Fibroblast of lung (primary cell): ENCODE measurements at places on chromosomes 16 and 17.

DNA sequence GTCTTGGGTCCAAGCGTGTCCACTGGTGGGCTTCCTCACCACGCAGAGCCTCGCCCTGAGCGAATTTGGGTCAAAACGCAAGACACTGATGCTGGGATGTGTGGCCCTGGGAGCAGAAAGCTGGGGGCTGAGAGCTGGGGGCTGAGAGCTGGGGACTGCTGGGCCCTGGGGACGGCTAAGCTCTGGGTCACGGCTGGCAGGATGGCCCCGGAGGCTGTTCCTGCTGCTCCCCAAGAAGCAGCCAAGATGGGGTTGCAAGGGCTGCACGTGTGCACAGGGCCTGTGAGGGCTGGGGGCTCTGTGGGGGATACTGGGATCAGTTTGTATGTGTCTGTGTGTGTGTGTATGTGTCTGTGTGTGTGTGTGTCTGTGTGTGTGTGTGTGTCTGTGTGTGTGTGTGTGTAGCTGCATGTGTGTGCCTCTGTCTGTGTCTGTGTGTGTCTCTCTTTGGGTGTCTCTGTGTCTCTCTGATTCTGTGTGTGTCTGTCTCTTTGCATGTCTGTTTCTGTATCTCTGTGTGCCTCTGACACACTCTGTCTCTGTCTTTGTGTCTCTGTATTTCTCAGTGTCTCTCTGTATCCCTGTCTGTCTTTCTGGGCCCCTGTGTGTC, 38.2 kb upstream of the CIBAR2 start:
- H3K4me3 ChIP-seq = no peak overlapping the region
- DNase-seq = no peak
- H3K27me3 ChIP-seq = no peaks in the 10 kb centered on the region
- H3K27ac ChIP-seq = no peak overlapping the region
- H3K36me3 ChIP-seq = no peaks in the 10 kb centered on the region

DNA sequence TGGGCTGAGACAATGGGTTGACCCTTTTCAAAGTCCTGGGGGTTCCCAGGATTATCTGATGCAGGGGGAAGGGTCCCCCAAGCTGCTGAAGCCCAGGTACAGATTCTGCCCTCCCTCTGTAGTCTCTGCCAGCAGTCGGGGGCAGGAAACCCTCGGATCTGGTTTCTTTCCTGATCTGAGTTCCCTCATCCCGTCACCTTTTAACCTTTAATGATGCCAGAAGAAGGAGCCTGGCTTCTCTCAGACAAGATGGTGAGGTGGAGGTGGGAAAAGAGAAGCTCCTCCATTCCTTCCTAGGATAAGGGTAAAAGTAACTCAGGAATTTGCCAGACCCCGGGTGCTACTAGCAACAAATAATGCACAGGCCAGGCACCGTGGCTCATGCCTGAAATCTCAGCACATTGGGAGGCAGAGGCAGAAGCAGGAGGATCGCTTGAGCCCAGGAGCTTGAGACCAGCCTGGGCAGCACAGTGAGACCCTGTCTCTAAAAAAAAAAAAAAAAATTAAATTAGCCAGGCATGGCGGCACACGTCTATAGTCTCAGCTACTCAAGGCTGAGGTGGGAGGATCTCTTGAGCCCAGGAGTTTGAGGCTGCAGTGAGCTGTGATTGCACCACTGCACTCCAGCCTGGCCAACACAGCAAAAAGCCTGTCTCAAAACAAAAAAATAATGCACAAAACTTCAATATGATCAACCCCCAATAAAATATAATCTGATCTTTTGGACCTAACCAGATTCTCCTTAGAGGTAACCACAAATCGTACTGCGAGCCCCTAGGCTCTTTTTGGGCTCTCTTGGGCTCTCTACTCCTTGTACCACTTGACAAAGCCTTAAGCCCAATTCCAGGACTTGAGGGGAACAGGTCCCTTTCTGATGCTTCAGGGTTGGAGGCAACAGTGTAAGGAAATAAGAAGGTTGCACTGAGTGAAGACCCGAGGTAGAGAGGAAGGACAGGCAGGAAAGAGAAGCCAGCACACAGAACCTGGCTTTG, 5.7 kb downstream of the CDC42EP4 start:
- peaks cover 45% of the 10 kb centered on the region for H3K4me1 ChIP-seq
- peak overlapping the region; percentile 50 for H3K4me3 ChIP-seq
- no peak for DNase-seq
- peak overlapping the region; percentile 98 for H3K27ac ChIP-seq
- H3K36me3 ChIP-seq = no peaks in the 10 kb centered on the region
- no peaks in the 10 kb centered on the region for H3K27me3 ChIP-seq

DNA sequence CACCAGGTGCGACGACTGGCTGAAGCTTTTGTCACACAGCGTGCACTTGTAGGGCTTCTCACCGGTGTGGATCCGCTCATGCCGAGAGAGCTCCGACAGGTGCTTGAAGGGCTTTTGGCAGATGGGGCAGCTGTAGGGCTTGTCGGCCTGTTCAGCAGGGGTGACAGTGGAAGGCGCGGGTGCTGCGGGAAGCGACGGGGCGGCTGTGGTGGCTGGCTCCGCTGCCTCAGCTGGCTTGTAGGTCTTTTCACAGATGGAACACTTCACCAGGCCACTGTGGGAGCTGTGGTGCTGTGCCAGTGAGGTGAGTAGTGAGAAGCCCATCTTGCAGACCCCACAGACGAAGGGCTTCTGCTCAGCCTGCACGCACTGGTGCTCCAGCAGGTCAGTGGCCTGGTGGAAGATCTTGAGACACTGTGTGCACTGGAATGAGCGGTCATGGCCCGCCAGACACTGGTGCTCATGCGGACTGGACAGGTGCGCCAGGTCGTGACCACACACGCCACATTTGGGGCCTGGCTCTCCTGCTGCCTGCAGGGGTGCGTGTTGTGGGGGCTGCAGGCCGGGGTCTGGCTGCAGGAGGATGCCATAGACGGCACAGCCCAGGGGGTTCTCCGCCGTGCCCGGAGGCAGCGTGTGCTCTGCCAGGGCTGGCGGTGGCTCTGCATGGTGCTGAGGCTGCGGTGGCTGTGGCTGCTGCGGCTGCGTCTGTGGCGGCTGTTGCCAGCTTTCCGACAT, 2.8 kb downstream of the ZNF319 start:
- H3K36me3 ChIP-seq = peaks cover 16% of the 10 kb centered on the region
- peaks cover 2% of the 10 kb centered on the region for H3K4me1 ChIP-seq
- no peak overlapping the region for H3K4me3 ChIP-seq
- no peaks in the 10 kb centered on the region for H3K27me3 ChIP-seq
- no peak for DNase-seq

- no peaks in the 10 kb centered on the region for H3K27me3 ChIP-seq
- no peak overlapping the region for H3K27ac ChIP-seq
- no peaks in the 10 kb centered on the region for H3K4me1 ChIP-seq
Measured at GRCh38 chr16:73563709-73564108, 515.8 kb upstream of the ZFHX3 start.

GRCh38 chr17:48004983-48005382, 32.6 kb downstream of the COPZ2 start:
- H3K4me1 ChIP-seq = peaks cover 9% of the 10 kb centered on the region
- no peak overlapping the region for H3K27ac ChIP-seq
- no peak overlapping the region for H3K4me3 ChIP-seq
- no peaks in the 10 kb centered on the region for H3K27me3 ChIP-seq
- H3K36me3 ChIP-seq = no peaks in the 10 kb centered on the region

DNA sequence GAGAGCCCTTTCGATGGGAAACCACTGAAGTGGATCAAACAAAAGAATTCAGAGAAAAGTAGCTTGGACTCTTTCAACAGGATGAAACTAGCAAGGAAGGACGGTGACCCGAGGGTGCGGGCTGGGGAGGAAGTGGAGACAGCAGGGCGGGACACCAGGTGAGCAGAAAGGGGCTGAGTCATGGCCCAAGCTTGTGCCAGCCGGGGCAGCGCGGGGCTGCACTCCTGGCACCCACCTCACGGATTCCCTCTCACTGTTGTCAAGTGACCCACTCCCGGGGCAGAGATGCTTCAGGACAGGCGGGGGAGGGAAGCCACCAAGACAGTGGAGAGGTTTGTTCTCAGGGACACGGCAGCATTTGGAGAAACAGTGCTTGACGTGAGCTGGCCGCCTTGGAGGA, 10.7 kb upstream of the RNF222 start:
- no peak overlapping the region for H3K27ac ChIP-seq
- H3K4me1 ChIP-seq = peaks cover 2% of the 10 kb centered on the region
- H3K36me3 ChIP-seq = no peaks in the 10 kb centered on the region
- no peak overlapping the region for H3K4me3 ChIP-seq
- no peaks in the 10 kb centered on the region for H3K27me3 ChIP-seq
- no peak for DNase-seq

DNA sequence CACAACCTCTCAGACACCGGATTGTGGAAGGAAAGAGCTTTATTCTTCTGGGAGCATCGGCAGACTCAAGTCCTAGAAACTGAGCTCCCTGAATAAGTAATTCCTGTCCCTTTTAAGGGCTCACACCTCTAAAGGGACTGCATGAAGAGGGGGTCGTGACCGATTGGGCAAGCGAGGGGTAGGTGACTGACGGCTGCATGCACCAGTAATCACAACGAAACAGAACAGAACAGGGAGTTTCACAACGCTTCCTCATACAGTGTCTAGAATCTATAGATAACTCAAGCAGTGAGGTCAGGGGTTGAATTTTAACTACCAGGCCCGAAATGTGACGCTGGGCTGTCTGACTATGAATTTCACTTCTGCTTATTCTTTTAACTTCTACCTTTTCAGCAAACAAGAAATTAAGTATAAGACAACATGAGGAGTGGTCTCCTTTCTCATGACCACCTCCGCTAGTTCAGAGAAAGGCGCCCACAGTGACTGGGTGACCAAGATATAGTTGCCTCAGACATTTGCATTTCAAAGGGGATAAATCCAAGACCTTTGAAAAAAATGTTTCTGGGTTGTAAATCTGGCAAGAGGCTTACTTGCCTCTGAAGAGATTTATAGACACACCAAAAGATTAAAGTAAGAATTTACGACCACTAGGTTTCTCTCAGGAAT, 88.4 kb upstream of the ATF7IP2 start:
- no peak overlapping the region for H3K27ac ChIP-seq
- no peaks in the 10 kb centered on the region for H3K4me1 ChIP-seq
- DNase-seq = no peak
- no peak overlapping the region for H3K4me3 ChIP-seq
- H3K36me3 ChIP-seq = no peaks in the 10 kb centered on the region

GRCh38 chr17:76943202-76943601, 75.0 kb downstream of the MGAT5B start:
- DNase-seq = no peak
- H3K27ac ChIP-seq = no peak overlapping the region
- no peak overlapping the region for H3K4me3 ChIP-seq
- no peaks in the 10 kb centered on the region for H3K4me1 ChIP-seq
- H3K27me3 ChIP-seq = no peaks in the 10 kb centered on the region

GRCh38 chr16:84109598-84110335, 7.0 kb downstream of the MBTPS1 start:
- no peaks in the 10 kb centered on the region for H3K4me1 ChIP-seq
- H3K27ac ChIP-seq = no peak overlapping the region
- DNase-seq = peak; percentile 54

DNA sequence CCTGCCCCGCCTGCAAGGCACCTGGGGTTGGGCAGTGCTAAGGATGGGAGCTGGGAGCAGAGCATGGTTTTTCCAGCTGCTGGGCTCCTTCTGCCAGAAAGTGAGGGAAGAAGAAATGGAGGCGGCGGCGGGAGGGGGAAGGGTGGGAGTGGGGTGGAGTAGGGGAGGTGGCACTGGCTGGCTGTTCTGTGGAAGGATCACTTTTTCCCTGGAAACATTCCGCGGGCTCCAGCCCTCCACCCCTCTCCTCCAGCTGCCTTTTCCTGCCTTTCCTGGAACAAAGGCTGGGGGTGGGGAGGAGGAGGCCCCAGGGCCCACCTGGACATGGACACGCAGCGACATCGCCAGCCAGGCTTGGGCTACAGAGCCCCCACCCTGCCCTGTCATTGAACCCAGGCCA, 41.1 kb downstream of the CFAP20 start:
- H3K4me1 ChIP-seq = no peaks in the 10 kb centered on the region
- H3K27ac ChIP-seq = no peak overlapping the region
- DNase-seq = no peak
- no peaks in the 10 kb centered on the region for H3K36me3 ChIP-seq
